ENCODE measurements at places on chromosomes 6 and 20.

- no peak for DNase-seq
Observed at GRCh38 chr6:5425267-5425666, 164.0 kb downstream of the FARS2 start.

DNA sequence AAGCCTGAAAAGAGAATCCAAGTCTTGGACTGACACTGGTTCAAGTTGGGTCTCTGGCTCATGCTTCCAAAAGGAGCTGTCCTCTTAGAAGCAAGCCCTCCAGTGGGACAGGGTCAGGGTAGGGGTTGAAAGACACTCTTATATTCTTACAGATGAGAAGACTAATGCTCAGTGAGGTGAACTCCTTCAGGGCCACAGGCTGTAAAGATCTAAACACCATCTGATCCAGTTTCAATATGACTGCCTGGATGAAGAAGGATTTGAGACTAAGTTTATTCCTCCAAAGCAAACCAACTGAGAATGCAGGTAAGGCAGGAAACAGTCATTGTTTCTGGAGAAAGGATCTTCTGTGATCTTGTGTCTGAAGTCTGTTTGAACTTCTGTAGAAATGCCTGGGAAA, 99.0 kb upstream of the TAB2 start:
- DNase-seq: no peak

GRCh38 chr20:63855363-63856097, 5.8 kb upstream of the ABHD16B start:
- DNase-seq: no peak

- no peak for DNase-seq
Observed at GRCh38 chr6:6781172-6781872, 192.8 kb downstream of the LY86 start.

- no peak for DNase-seq
Observed at GRCh38 chr20:63417097-63417737, 55.2 kb downstream of the KCNQ2 start.

DNA sequence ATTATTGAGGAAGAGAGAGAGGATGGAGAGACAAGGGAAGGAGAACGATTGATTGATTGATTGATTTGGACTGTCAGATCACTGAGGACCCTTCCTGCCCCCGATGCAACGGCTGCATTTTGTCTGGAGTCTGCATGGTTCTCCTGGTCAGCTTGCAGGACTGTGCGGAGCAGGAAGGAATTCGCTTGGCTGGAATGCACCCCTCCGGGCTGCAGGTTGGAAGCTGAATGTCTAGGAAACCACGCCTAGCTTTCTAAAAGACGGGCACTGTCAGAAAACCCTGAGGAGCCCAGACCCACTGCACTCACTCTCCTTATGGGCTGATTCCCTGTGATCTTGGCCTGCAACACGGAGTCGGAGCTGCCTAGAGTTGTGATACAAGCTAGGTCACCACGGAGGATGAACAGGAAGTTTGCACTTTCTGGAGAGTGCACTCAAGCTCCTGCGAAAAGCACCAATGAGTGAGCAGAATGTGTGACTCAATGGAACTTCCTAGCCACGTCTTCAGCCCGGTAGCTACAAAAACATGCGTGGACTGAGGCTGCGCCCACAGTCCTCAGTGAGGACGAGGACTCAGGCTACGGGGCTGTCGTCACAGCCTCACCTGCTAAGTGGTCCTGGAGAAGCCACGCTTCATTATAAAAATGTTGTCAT, 14.4 kb downstream of the DACT2 start:
- no peak for DNase-seq

GRCh38 chr6:67594366-67594765, 1040.7 kb upstream of the ADGRB3 start:
- no peak for DNase-seq

DNA sequence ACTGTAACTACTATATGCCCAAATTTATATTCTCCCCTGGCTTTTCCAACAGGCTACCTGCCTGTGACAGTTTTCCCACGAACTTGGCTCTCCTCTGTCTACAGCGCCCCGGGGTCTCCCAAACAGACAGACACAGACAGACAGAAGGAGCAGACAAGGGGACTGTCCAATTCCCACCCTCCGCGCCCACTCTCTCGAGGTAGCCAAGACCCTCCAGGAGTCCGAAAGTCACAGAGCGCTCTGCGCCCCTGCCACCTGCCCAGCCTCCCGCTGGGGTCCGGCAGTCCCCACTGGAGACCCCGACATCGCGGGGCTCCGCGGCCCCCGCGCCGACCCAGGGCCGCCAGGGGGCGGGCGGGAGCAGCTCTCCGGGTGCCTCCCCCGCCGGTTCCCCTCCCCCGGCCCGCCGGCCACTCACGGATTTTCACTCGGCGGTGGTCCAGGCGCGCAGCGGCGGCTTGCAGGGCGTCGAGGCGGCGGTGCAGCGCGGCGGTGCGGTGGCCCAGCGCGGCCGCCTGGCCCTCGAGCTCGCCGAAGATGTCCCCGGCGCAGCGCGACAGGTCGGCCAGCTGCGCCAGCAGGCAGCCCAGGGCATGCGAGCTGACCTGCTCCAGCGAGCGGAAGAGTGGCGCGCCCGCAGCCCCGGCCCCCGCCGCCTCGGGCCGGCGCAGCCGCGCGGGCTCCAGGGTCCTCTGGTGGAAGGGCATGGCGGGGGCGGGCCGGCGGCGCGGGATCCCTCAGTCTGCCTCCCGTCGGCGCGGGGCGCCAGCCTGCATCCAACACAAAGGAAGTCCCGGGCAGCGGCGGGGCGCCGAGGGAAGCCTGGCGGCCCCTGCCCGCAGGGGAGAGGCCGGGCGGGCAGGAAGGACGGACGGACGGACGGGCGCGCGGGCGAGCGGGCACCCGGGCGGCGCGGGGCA, 81.3 kb upstream of the CCDC28A start:
- peak; percentile 25 for DNase-seq
